ENCODE measurements at places on chromosomes 7 and 10.

GRCh38 chr7:148973256-148973655, 55.0 kb downstream of the PDIA4 start:
- DNase-seq, result no peak

- DNase-seq, result no peak
These were observed 7.6 kb upstream of the ZNF503 start for GRCh38 chr10:75408911-75409885.

DNA sequence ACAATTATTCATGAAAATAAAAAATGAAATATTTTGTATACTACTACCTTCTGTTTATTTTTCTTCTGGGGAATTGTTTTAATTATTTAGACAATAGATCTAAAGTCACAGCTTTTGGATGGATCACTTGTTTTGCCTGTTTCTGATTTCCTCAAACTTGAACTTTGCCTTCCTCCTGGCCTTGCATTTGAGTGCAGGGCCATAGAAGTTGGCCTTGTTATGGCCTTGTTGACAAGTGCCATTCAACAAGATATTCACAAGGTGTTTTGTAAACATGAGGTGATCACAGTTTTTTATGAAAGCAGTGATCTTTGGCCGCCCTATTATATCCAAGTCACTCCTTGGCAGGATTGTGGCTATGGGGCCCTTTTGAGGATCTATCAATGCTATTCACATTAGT, 4.6 kb downstream of the ZNF22 start:
- no peak for DNase-seq

GRCh38 chr10:12707461-12708185, 293.9 kb downstream of the CCDC3 start:
- DNase-seq, result peak; percentile 21

- DNase-seq, result no peak
These were observed 72.5 kb downstream of the CDHR3 start for GRCh38 chr7:106035568-106035967.

DNA sequence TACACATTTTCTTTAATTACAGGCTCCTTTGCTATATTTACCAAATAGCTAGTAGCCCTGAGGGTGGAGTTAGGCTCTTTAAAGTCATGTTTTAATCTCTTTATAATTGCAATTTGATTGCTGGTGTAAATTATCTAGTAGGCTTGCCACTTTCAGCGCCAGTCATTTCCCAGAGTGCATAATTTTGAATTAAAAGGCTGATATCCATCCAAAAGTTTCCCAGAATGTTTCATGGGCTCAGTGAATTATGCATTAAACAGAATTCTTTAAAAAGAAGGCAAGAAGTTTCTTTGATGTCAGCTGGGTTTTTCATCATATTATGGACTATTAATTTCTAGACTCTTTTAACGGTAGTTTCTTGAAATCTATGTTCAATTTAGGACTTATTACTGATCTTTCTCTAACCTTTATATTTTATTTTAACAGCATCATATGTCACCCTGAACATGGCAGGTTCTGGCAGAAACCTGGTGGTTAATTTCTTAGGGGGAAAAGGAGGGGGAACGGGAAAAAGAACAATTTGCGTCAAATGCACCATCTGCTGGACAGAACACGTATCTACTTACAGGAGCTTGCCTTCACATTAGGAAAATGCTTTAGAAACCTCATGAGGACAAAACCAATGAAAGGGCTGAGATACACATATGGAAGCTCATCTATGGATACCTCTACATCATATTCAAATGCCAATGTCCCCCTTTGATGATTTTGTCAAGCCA, 171.1 kb downstream of the GRM3 start:
- no peak for DNase-seq

DNA sequence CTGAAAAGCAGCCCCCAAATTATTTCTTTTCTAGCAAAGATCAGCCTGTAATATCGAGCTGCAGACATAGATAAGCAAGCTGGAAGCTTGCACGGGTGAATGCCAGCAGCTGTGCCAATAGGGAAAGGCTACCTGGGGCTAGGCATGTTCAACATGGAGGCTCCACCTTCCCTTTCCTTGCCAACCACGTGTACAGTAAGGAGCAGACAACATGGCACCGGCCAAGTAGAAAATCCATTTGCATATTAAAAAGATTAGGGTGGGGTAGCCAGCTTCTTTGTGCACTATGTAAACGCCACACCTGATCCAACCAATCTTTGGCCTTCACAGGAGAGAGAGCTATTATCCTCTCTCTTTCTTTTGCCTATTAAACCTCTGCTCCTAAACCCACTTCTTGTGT, 56.7 kb upstream of the SEPHS1 start:
- DNase-seq, result no peak

DNA sequence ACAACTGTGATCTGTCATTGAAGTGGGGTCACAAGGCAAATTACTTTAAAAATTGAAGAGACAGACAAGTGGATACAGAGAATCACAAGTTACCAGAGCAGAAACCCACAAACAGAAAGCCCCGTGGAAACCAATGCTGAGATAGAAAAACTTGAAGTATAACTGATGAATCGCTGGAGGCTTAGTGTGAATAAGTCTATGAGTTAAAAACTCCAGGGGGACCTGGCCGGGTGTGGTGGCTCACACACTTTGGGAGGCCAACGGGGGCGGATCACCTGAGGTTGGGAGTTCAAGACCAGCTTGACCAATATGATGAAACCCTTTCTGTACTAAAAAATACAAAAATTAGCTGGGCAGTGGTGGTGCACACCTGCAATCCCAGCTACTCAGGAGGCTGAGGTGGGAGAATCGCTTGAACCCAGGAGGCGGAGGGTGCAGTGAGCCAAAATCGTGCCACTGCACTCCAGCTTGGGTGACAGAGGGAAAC, 69.7 kb upstream of the ZNRF2 start:
- DNase-seq, result no peak

DNA sequence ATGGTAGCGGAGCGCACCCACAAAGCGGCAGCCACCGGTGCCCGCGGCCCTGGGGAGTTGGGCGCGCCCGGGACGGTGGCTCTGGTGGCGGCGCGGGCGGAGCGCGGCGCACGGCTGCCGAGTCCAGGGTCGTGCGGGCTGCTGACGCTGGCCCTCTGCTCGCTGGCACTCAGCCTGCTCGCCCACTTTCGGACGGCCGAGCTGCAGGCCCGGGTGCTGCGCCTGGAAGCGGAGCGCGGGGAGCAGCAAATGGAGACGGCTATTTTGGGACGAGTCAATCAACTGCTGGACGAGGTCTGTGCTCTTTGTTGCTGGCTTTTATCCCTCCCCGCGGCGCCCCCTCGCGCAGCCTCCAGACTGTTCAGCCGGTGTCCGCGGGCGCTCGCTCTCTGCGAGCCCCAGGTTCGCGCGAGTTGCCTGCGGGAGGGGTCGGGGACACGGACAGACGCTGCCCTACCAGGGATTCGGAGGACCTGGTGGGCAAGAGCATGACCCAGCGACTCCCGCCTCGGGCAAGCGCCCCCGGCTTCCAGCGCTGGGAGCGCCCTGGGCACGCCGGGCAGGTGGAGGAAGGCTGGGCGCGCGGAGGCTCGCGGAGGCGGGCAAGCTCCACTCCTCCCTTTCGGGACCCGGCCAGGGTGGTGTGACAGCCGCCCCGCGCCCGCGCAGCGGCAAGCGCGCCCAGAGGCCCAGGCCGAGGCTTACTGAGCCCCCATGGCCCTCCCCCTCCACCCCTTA, 887 bp downstream of the COL13A1 start:
- DNase-seq, result no peak

- DNase-seq, result no peak
These were observed 217.1 kb upstream of the AOAH start for GRCh38 chr7:36941359-36941758.

DNA sequence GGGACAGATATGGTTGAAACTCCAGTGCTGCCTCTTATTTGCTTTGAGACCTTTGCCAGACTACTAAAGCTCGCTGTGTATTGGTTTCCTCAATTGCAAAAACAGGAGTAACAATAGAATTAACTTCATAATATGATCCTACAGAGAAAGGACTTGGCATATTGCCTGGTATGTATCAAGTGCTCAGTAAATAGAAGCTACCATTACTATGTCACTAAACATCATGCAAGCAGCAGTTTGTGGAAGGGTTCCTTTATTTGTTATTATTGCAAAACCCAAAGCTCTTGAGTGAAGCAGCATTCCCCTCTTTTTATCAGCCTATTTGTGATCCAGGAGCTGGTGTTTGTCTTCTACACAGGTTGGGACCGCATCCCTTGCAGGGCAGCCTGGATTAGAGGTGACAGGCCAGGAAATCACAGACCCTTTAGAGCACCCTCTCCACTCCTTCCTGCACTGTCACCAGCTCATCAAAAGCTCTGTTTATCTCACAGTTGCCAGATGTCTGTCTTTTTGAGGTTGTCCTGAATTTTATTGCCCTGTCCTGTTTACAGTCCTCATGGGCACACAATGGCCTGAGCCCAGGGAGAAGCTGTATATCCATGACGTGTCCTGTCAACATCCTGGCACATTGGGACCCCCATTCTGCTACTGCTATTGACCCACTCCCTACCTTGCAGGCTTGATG, 121.5 kb downstream of the SNX10 start:
- DNase-seq, result no peak

DNA sequence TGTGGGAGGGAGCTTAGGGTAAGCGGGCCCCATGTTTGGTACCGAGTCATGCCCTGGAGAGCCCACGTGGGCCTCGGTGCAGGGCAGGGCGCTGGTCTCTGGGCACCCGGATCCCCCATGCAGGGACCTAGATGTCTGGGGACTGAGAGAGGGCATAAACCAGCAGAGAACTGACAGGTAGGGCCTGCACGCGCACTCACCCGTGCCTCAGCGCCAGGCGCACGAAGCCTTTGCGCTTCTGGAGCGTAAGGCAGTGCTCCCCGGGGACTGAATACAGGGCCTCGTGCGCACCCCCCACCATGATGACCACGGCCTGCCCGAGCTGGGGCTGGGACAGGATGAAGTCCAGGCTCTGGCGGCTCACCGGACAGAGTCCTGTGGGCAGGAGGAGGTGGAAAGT, 2.8 kb downstream of the MOGAT3 start:
- DNase-seq, result no peak

GRCh38 chr10:34006471-34006870, 672.0 kb upstream of the NRP1 start:
- no peak for DNase-seq

- no peak for DNase-seq
These were observed 103.5 kb upstream of the PDLIM1 start for GRCh38 chr10:95394161-95394880.

GRCh38 chr7:79352323-79352722, 101.1 kb downstream of the MAGI2 start:
- DNase-seq, result no peak

GRCh38 chr10:29199339-29199738, 89.5 kb upstream of the LYZL1 start:
- DNase-seq, result no peak

DNA sequence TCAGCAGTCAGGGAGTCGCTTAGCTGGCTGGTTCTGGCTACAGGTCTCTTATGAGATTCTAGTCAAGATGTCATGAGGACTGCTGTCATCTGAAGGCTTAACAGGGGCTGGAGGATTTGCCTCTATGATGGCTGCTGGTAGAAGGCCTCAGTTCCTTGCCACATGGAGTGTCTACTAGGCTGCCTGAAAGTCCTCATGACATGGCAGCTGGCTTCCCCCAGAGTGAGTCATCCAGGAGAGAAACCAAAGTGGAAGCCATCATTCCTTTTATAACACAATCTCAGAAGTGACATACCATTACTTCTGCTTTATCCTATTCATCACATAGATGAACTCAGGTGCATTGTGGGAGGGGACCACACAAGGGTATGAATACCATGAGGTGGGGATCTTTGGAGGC, 75.1 kb downstream of the EXOC6 start:
- DNase-seq, result no peak

GRCh38 chr7:64667311-64667710, 1.4 kb downstream of the ZNF107 start:
- no peak for DNase-seq

GRCh38 chr10:61733358-61733940, 70.7 kb downstream of the CABCOCO1 start:
- DNase-seq, result no peak

DNA sequence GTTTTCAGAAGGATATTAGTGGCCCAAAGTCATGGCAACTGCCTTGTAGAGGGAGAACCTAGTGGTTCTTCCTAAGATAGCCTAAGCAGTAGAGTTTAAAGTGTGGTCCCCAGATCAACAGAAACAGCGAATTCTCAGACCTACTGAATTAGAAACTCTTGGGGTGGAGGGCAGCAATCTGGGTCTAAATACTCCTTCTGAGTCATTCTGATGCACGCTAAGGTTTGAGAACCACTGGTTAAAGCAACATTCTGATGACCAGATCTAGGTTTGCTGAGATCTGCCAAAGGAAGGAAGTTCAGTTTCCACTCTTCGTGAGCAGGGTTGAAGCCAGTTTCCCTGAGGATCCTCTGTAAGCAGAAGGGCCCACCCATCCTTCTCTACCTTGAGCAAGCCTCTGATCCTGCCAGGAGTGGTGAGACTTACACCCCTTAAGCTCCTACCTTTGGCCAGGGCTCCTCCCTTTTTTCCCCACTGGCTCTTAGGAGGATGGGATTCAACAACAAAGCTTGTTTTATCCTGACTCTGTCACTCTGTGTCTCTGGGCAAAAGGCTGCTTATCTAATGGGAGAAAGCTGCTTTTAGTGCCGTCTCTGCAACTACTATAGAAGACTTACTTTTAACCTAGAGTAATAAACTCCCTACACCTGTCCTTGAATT, 26.8 kb upstream of the TRUB1 start:
- DNase-seq, result no peak

- no peak for DNase-seq
These were observed 209.1 kb downstream of the PHF14 start for GRCh38 chr7:11182736-11183135.

GRCh38 chr7:74044366-74045350, 16.7 kb downstream of the ELN start:
- no peak for DNase-seq

DNA sequence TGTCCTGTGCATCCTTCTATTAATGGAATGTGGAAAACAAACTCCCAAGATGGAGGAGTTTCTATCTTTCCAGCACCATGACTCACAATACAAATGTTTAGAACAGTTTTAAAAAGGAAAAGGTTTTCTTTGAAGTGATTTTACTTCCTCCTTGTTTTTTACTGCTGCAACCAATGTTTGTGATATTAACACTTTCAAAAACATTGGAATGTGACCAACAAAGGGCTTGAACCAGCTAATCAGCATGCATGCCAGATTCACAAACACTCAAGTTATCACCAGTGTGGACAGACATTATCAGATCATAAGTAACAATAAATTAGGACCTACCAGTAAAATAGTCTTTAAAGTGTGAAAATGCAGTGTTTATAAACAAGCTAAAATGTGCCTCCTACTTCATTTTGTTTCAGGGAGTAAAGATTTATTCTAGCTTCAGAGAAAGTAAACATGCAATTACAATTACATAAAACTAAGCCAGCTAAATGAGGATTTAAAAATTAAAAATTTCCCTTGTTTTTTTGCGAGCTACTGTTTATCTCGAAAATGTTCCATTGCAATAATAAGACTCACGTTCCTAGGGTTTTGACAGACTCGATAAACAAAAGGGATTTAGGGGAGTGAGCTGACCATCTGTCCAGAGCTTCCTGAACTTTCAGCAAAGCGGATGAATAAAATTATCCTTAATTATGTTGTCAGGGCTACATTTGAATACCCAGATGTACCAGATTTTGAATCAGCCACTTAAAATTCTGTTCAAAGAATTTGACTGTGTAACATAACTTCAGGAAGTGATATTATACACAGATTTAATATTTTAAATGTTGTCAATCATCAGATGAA, 29.8 kb downstream of the CPVL start:
- no peak for DNase-seq

All from thymus (tissue), 14 donors.